ENCODE measurements at places on chromosomes 13 and 19.

DNA sequence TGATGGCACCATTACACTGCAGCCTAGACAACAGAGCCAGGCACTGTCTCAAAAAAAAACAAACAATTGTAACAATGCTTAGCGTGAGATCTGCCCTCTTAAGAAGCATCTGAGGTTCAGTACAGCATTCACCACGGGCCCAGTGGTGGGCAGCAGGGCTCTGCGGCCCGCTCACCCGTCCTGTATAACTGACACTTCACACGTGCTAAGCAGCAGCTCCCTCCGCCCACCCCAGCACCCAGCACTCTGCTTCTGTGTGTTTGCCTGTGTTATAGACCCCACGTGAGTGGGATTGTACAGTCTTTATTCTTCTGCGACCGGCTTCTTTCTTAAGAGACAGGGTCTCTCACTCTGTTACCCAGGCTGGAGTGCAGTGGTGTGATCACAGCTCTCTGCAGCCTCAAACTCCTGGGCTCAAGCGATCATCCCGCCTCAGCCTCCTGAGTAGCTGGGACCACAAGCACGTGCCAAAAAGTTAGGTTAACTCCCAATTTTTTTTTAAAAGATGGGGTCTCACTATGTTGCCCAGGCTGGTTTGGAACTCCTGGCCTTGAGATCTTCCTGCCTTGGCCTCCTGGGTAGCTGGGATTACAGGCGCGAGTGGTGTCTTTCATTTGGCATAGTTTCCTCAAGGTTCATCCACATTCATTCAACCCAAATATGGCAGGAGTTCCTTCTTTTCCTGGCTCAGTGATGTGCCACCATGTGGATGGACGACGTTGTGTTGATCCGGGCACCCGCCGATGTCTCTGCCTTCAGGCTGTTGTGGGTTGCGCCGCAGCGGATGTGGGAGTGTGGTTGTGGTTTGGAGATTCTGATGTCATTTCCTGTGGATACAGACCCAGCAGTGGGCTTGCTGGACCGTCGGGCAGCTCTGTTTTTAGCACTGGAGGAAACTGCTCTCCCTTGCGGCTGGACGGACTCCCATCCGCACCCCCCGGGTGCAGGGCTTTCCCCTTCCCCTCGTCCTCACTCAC, 170.0 kb downstream of the KDM4B start:
- peak; percentile 57 for DNase-seq

DNA sequence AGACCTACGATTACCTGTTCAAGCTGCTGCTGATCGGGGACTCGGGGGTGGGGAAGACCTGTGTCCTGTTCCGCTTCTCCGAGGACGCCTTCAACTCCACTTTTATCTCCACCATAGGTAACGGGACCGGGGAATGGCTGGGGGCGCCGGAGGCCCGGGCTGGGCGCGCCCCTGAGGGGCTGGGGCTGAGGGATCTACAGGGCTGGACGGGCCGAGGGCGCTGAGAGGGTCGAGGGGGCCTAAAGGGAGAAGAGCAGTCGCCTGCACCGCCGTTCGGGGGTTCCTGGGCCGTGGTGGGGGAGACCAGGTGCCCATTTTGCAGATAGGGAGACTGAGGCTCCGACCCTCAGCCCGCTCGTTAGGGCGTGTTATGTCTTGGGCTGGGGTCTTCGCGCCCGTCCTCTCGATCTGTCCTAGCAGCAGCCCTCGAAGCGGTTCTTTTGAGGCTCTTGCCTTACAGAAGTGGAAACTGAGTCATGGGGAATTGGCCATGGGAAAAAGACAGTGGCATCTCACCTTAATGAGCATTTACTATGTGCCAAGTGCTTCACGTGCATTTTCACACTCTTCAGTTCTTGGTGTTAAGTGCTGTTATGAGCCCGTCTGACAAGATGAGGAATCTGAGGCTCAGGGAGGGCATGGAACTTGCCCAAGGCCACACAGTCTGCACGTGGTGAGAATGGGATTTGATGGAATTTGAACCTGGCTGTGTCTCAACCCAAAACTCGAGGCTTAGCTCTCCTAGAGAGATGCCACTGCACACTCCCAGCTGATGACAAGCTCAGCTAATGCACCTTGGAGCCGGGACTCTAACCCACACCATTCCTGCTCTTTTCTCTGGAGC, 442 bp downstream of the RAB8A start:
- DNase-seq: no peak

DNA sequence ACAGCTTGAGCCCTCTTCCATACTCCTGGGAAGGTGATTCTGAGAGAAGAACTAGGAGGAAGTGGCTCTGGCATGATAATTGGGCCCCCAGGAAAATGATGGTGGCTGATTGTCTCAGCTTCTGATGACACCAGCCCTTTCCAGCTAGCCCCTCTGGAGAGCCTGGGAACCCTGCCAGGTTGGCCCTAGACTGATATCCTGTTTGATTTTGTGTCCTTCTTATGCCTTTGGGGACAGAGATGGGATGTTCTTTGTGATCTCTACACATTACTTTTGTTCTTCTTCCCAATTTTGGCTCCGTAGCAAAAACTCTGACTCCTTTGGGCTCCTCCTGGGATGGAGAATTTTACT, 39.7 kb downstream of the ERICH6B start:
- DNase-seq: no peak

DNA sequence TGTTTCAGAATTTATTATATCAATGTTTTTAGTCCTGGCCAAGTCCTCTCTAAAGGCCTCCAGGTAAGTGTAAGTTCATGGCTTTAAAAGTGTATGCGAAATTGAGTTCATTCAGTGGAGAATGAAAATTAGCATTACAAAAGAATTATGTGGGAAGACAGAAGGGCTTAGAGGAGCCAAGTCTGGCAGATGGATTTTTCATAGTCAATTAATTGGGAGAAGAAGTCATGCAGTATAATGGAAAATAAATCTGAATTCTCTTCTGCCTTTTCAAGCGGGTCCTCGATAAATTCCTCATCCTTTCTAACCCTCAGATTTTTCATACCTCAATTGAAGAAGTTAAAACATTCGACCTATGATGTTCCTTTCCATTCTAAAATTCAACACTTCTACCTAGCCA, 394.2 kb downstream of the ITGBL1 start:
- no peak for DNase-seq
